ENCODE measurements at places on chromosomes 3 and 15.
A peak's percentile ranks its signal among the peaks of the same experiment; 100 is the strongest.

DNA sequence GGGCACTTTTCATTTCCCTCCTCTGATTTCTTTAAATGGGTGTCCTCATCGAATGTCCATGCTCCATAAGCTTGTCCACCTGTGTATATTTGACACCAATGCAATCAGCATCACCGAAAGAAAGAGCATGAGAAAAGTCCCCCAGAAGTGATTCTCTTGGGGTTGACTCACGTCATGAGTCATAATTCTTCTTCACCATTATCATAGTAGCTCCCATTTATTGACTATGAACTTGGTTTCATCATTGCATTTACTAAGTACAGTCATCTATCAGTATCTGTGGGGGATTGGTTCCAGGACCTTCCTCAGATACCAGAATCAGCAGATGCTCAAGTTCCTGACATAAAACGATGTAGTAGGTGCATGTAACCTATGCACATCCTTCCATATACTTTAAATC lies 372.5 kb upstream of the CFAP20DC start:
- DNase-seq = no peak

GRCh38 chr3:72617424-72618024 lies 230.7 kb downstream of the SHQ1 start:
- no peak for DNase-seq

DNA sequence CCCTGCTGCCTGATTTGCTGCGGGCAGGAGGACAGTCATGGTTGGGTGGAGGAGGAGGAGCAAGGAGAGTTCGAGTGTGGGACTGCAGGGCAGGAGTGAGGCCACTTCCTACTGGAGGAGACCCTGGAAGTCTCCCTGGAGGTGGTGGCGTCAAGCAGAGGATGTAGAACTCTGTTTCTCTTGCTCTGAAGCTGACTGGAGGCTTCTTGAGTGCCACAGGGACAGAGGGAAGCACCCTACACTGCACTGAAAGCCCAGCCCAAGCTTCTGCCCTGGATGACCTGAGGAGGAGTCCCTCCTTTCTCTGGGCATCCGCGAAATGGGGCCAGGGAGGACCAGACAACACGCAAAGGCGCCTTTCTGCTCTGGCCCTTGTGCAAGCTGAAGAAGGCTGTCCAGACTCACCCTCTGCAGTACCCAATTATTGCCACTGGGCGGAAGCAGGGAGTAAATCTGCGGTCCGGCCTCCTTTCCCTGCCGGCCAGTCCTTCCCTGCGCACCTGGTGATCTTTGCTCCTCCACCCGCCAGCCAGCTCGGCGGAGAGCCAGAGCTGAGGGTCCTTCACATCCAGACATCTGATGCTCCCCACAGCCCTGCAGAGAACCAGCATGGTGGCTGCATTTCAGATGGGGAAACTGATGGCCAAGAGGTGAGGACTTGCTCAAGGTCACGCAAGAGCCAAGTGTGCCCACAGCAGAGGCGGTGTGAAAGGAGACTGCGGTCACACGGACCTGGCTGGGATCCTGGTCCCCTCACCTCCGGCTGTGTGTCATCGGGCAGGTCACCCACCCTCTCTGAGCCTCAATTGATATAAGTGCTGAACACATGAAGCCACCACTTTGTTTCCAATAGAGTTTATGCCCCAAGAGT lies 207.1 kb downstream of the TBC1D2B start:
- DNase-seq = peak; percentile 50

DNA sequence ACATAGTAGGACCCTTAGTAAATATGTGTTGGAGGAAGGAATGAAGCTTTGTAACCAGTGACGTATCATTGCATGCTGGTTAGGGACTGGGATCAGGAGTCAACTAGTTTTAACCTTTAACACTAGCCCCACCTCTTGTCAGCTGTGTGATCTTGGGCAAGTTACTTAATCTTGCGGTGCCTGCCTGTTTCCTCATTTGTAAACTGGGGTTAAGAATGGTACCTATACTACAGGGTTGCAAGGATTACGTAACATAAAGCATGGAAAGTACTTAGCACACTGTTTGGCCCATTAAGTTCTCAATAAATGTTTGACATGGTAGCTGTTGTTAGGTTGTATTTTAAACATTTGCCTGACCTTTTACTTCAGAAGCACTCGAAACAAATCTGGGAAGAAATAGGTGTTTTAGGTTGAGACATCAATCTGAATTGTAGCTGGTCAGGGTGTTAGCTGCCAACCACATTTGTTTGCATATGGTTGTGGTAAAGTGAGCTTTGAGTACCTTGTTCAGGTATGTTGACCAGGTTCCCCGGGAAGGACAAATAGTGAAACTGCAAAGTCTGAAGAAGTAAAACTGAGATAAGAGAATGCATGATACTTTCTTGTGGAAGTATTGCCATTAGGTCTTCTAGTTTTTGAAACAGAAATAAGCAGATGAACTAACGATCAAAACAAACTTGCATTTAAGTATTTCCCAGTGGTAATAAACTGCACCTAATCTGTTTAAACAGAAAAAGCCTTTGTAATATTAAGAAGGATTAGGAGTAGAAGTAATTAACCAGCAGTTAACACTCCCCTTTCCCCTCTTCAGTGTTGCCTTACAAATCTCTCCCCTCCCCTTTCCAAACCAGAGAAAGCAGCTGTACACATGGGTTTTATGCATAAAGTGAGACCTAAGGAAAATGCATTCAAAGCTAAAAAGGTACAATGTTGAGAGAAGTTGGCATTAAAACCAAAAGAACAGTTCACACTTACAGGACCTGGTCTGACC lies 25.8 kb upstream of the SCAANT1 start:
- no peak for DNase-seq

DNA sequence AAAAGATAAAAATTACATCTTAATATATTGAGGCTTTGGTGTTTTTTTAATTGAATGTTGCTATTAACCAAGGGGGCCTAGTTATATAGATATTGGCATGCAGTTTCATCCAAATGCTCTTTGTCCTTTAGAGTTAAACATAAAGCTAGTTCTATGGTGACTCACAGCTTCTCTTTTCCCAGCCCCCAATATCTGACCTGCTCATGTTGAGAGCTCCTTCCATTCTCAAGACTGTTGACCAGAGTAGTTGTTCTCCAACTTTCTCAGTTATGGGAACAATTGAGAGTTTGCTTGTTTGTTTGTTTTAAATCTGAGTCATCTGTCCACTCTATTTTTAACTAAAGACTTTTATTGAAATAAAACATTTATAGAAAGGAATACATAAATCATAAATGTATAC lies 15.8 kb upstream of the RARB start:
- no peak for DNase-seq

DNA sequence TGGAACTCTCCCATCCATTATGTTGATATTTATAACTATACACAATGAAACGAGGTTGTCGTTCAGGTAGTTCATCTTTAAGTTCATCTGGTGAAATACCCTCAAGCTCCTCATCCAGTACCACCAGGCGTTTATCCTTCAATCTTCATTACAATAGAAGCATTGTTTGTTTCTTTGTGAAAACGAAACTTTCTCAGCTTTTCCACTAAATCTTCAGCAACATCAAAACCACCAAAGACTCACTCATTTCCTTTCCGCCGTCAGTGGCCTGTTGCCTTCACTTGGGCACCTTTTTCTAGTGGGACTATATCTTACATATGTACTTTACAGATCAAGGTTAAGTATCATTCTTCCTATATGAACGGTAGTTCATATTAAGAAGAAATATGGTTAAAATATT lies 44.1 kb upstream of the TFG start:
- no peak for DNase-seq

GRCh38 chr15:98686983-98687382 lies 38.6 kb downstream of the IGF1R start:
- DNase-seq = no peak

DNA sequence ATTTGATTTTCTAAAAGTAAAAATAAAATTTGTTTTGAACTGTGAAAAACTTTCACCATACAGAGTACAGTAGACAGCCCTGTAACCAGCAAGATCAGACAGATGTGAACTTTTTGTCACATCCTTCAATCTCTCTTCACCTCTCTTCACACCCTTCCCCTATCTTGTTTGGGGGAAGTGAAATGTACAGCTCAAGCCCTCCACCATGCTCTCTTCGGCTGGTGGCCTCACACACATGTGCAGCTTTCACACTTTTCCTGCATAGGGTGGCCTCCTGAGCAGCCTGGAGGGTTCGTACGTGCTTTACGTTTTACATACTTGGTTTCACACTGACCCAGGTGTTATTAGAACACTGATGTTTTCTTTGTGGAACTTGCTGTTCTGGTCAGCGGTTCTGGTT lies 86.4 kb downstream of the DNAJB8 start:
- DNase-seq = no peak

GRCh38 chr15:89858661-89859458 lies 34.9 kb downstream of the AP3S2 start:
- no peak for DNase-seq

DNA sequence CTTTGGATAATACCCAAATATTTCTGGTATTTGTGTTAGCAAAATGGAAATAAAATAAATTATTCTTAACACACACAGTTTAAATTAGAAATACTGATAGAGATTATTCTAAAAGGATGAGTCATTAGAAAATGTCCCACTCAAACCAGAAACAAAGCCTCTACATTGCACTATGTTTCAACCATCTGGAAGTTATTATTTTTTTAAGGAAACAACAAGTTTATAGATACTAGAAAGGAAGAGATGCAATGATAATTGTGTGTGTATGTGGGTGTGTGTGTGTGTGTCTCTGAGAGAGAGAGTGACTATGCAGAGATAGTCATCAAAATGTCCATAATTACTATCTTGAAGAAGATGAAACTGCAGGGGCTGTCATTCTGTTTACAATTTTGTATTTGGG lies 1340.5 kb downstream of the ROBO1 start:
- DNase-seq = no peak

- peak; percentile 58 for DNase-seq
These were observed 213.0 kb downstream of the SSR3 start for GRCh38 chr3:156341831-156342416.

DNA sequence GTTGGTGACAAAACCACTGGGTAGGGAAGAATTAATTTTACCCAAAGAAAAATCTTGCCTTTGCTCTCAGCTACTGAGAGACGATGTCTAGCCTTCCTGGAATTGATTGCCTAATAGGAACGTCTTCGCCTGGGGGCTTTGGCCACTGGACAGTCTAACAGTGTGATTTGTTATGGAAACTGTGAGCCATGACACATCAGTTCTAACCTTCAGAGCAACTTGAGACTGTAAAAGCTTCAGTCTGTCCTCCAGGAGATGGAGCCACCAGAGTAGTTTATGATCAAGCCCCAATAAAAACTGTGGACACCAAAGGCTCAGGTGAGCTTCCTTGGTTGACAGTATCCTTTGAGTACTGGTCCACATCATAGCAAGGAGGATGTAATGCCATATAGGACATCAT lies 235.8 kb upstream of the TMCO5A start:
- DNase-seq = no peak

DNA sequence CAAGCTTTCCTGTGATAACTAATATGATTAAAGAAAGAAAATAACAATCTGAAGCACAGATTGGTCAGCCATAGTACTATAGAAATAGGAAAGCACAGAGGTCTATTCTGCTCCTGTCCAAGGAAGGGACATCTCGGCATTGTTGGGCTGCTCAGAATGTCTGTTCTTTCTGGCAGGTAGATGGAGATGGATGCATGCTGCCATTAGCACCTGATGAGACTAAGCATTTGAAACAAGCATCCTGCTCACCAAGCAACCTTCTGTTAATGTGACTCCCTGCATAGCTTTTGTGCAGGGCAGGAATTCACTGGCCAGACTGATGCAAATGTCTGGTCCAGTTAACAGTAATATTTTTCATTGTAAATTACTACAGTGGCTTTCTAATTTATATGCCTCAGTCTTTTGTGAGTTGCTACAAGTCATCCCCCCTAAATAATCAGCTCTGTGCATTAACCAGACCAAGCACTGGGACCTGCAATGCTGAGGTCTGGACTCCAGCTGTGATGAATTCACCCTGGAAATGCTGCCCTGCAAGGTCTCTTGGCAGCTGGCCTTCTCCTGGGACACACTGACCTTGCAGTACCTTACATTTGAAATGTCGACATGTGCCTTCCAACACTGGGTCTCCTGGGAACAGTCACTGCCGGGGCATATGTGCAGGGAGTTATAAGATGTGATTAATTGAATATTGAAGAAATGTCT lies 1123.7 kb downstream of the IGSF11 start:
- DNase-seq = no peak

GRCh38 chr3:127680798-127681221 lies 8.1 kb downstream of the ABTB1 start:
- DNase-seq = no peak

DNA sequence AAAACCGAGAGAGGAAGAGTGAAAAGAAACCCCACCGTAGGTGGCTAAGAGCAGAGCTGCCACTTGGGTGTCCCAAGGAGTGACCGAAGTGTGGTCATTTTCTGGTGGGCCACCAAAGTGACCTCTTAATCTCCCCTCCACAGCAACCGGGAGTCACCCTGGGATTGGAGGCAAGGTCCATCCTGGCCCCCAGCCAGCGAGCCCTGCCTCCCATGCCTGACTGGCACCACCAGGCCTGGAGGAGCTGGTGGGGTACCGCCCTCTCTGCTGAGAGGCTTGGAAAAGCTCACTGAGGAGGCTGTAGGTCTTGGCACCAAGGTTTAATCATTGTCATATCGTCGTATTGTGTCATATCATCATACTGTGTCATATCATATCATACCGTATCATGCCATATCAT lies 74.0 kb upstream of the TRPM1 start:
- DNase-seq = no peak

DNA sequence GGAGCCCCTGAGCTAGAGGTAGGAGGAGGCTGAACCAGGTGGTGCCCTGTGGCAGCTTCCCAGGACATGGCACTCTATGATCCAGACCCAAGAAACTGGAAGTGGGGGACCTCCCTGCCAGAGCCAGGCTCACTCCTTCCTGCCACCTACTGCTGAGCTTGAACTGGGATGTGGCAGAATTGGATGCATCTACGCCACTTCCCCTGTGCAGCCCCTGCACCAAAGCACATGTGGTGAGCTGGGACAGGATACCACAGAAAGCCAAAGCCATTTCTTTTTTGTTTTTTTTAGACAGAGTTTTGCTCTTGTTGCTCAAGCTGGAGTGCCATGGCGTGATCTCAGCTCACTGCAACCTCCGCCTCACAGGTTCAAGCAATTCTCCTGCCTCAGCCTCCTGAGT lies 518.0 kb upstream of the PPP2R3A start:
- DNase-seq = no peak

- DNase-seq = no peak
These were observed 43.9 kb downstream of the B3GNT5 start for GRCh38 chr3:183296944-183297343.

DNA sequence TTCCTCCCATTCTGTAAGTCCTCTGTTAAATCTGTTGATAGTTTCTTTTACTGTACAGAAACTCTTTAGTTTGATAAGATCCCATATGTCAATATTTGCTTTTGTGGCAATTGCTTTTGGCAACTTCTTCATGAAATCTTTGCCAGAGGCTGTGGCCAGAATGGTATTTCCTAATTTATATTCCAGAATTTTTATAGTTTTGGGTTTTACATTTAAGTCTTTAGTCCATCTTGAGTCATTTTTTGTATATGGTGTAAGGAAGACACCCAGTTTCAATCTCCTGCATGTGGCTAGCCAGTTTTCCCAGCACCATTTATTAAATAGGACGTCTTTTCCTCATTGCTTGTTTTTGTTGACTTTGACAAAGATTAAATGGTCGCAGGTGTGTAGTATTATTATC lies 372.4 kb upstream of the CADM2 start:
- no peak for DNase-seq
